Endothelial cell of coronary artery (primary cell): ENCODE measurements at places on chromosomes 6 and 20. TPM values are rescaled to one million over a fixed set of nuclear protein-coding genes. Genes with fewer than 3 reads are reported as not detected.

DLL1 gene
- total RNA-seq, result 0.75 and 2.4 TPM in 2 replicates

GLP1R gene
- not detected in 2 replicates for total RNA-seq

DYNLT2 gene
- total RNA-seq, result 0.63 and 1.0 TPM in 2 replicates

NCR2 gene
- total RNA-seq, result not detected in 2 replicates
